ENCODE measurements at places on chromosomes 12 and 14.

GRCh38 chr12:113831016-113831415, 135.1 kb downstream of the RBM19 start:
- DNase-seq, result no peak

GRCh38 chr14:70567791-70568190, 32.7 kb downstream of the MED6 start:
- DNase-seq, result no peak

DNA sequence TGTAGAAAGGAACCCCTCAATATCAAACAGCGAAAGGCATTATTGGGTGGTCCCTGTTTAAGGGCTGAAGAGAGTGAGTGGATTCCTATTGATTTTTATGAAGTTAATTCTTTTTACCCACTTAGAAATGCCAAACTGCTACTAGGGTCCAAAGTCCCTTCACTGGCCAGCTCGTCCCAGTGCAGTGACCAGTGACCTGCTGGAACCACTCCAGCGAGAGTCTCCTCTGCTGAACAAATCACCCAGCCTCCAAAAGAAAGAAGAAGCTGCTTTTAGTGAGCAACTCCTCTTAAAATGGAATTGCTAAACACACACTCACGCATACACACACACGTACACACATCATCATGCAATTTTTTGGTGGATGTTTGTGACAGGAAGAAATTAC, 198.2 kb upstream of the PLEKHG7 start:
- no peak for DNase-seq

DNA sequence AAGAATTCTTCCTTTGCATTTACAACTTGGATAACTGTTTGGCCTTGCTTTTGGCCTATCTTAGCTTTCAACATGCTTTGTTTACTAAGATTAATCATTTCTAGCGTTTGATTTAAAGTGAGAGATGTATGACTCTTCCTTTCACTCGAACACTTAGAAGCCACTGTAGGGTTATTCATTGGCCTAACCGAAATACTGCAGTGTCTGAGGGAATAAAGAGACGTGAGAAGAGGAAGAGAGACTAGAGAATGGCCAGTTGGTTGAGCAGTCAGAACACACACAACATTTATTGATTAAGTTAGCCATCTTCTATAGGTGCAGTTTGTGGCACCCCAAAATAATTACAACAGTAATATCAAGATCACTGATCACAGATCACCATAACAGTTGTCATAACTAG, 62.3 kb upstream of the CCDC175 start:
- DNase-seq, result no peak

Data from 8988T (cell line).